ENCODE measurements at places on chromosomes 7 and 10.

DNA sequence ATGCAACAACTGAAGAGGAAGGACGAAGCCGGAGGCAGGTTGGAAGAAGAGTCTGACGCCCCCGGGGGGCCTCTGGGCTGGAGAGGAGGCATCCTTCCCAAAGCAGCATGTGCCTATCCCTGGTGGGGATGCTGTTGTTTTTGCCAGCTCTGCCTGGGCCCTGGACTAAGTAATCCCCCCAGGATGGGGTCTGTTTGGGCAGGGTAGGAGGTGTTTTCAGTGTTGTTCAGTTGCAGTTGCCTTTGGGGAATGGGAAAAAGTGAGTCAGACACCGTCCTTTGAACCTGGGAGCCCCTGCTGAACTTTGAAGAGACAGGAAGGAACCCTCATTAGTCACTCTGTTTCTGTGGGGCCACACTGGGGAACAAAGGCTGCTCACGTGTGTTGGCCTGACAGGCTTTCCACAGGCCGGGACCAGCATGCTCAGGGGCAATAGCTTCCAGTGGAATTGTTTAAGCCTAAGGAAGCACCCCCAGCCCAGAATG is 35.2 kb upstream of the GDF10 start:
- no peak for DNase-seq

DNA sequence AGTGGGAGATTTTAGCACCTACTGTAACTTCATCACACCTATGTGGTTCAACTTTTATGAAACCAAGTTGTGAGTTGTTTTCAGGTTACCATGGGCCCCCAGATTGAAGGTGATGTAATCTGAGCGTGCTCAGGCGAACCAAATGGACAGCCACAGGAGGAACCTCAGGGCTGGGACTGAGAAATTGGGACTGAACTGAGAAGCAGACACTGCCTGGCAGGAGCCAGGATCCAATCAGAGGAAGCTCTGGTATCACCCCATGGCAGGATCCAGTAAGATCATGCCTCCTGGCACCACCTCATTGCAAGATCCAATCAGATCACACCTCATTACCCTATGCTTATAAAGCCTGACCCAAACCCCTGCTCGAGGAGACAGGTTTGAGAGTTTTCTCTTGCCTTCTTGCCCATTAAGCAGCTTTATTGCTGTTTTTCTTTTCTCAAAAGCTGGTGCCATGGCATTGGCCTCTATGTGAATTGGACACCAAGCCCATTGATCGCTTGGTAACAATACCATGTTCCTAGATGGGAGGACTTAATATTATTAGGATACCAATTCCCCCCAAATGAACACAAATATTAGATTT is 43.2 kb upstream of the GDF10 start:
- no peak for DNase-seq

DNA sequence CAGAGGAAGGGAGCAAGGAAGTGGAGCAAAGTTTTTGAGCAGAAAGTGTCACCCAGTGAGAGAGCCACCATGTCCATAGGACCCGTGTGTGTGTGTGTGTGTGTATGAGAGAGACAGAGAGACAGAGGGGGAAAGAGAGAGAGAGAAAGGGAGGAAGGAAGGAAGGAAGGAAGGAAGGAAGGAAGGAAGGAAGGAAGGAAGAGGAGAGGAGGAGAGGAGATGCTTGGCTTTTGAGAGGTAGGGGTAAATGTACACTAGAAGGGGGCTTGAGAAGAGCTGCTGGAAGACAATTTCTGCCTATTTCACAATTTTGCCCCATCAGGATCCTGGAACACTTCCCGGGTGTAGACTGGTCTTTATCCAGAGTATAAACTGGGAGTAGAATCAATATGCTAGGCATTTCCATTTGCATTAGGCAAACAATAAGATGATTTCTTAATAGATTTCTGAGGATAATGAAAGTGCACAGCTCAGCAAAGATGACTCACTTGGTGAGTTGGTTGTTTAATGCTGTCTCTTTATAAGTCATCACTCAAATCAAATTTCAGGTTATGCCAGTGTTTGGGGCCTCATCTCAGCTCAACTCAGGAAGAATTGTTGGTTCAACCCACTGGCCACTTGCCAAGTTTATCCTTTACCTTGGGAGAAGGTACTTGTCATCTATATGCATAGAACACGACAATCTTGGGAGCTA is 70.0 kb upstream of the FAM13C start:
- DNase-seq, result no peak

- no peak for DNase-seq
Measured at GRCh38 chr7:74542558-74543117, 88.9 kb downstream of the GTF2IRD1 start.

- DNase-seq, result no peak
Measured at GRCh38 chr7:120395526-120396019, 122.6 kb downstream of the KCND2 start.

GRCh38 chr10:3213208-3213607 is 40.6 kb upstream of the PITRM1 start:
- no peak for DNase-seq

GRCh38 chr7:36637417-36637816 is 86.9 kb downstream of the AOAH start:
- DNase-seq, result no peak

GRCh38 chr7:134779741-134780065 is 269 bp downstream of the CALD1 start:
- peak; percentile 72 for DNase-seq

DNA sequence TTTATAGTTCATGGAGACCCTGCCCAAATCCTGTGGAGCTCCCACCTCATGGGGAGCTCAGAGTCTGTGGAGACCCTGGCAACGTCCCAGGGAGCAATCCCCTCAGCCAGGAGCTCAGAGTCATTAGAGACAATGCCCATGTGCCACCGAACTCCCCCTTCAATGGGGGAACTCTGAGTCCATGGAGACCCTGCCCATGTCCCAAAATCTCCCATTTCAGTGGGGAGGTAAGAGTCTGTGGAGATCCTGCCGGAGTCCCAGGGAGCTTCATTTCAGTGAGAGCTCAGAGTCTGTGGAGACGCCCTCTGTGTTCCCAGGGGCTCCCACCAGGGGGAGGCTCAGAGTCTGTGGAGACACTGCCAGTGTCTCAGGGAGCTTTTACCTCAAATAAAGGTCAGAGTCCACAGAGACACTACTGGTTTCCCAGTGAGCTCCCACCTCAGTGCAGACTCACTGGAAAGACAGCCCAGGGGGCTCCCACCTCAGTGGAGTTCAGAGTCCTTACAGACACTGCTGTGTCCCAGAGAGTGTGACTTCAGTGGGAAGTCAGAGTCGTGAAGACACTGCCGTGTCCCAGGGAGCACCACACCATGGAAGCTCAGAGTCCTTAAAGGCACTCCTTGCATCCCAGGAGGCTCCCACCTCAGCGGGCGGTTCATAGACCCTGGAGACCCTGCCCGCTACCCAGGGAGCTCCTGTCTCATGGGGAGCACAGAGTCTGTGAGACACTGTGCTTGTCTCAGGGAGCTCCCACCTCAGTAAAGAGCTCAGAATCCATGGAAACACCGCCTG is 5.0 kb downstream of the MYO1G start:
- DNase-seq, result no peak

- DNase-seq, result no peak
Measured at GRCh38 chr7:80218723-80219122, 84.1 kb downstream of the GNAI1 start.

- peak; percentile 10 for DNase-seq
Measured at GRCh38 chr10:11560076-11560709, 51.3 kb downstream of the USP6NL start.
